ENCODE measurements at places on chromosomes 3 and 15. TPM values are rescaled to one million over a fixed set of nuclear protein-coding genes. Genes with fewer than 3 reads are reported as not detected.

DNASE1L3 gene
- not detected for total RNA-seq

PAQR5 gene
- not detected for total RNA-seq

DNA sequence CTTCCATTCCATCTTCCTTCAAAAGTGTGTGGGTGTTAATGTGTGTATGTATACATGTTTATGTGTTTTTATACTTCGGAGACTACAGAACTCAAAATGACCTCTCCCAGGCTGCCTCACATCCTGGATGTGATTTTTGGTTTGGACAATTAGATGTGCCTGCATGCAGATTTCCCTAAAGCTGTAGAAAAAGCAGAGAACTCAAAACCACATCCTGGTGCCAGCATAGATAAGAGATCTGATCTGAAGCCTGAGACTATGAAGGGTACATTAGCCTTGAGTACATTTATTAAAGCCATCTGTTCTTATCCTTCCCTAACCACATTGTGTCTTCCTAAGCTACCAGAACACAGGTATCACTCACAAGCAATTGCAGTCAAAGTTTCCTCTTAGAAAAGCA lies 319.4 kb upstream of the RASGRP1 start:
- H3K4me1 ChIP-seq, result peaks cover 10% of the 10 kb centered on the region
- no peak overlapping the region for H3K4me3 ChIP-seq
- H3K27me3 ChIP-seq, result peaks cover 15% of the 10 kb centered on the region
- H3K36me3 ChIP-seq, result no peaks in the 10 kb centered on the region
- H3K27ac ChIP-seq, result no peak overlapping the region

GPR156 gene
- not detected for total RNA-seq

GRCh38 chr3:141076797-141077571 lies 25.8 kb downstream of the SPSB4 start:
- no peak overlapping the region for H3K27ac ChIP-seq
- H3K27me3 ChIP-seq, result peaks cover 2% of the 10 kb centered on the region
- no peaks in the 10 kb centered on the region for H3K36me3 ChIP-seq
- DNase-seq, result no peak
- no peaks in the 10 kb centered on the region for H3K4me1 ChIP-seq
- no peak overlapping the region for H3K4me3 ChIP-seq

GSK3B gene
- 35.6 TPM for total RNA-seq

INKA1 gene
- 0.48 TPM for total RNA-seq

MUC20 gene
- 2.8 TPM for total RNA-seq

WDR49 gene
- not detected for total RNA-seq

DNA sequence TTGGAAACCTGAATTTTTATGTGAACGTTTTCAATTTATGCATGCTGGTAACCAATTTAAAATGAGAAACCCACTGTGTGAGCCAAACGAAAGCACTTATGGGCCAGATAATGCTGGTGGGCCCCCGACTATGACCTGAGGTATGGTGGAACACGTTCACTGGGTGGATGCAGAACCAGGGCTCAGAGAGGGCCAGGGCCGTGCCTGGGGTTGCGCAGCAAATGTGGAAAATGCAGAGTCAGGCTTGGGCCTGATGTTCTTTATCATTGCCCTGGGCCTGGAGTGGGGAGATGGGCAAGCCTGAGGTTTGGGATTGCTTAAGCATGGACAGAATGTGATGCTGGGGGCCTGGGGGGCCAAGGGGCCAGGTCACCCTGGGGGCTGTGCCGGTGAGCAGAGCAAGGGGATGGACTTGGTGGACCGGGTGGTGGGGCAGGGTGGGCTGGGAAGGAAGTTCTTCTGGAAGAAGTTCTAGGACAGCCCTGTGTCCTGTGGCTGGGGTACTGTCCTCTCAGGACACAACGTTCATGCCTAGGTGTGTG lies 17.9 kb downstream of the FBLN2 start:
- H3K4me1 ChIP-seq, result peaks cover 4% of the 10 kb centered on the region
- H3K4me3 ChIP-seq, result no peak overlapping the region
- no peaks in the 10 kb centered on the region for H3K36me3 ChIP-seq
- H3K27me3 ChIP-seq, result peaks cover 3% of the 10 kb centered on the region

- peaks cover 6% of the 10 kb centered on the region for H3K27me3 ChIP-seq
- no peaks in the 10 kb centered on the region for H3K4me1 ChIP-seq
- no peaks in the 10 kb centered on the region for H3K36me3 ChIP-seq
- no peak overlapping the region for H3K4me3 ChIP-seq
- H3K27ac ChIP-seq, result no peak overlapping the region
These were observed 9.3 kb upstream of the GOLGB1 start for GRCh38 chr3:121758727-121759450.

PSMD6 gene
- 82.1 TPM for total RNA-seq

DNA sequence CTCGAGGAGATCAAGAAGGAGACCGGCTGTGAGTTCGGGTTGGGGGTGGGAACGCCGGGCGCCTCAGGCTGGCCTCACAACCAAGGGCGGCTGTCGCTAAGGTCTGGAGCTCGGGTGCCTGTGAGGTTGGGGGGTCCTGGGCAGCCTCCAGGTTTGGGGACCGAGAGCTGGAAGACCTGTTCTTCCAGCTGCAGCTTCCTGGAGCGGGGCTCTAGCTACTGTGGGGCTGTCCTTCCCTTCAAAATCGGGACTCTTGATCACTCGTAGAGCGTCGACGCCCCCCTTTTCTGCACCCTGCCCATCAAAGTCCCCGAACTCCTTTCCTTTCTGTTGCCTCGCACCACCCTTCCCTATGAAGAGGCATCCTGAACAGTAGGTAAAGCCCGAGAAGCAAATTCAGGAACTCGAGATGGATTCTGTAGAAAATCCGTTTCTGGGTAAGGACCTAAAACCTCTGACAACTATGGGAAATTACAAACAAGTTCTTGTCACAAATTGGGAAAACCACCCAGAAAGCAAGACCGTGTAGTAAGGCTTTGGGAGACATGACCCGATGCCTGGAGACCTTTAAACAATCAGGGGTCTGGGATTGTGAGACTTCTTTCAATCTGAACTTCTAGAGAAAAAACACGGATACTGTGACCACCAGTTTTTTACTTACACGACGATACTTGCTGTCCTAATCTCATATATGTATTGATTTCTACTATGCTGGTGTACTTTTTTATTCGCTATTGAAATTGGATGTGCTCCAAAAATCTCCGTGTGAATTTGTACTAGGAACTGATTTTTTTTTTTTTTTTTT lies 556 bp downstream of the CHP1 start:
- peak overlapping the region; percentile 72 for H3K27ac ChIP-seq
- H3K4me1 ChIP-seq, result peaks cover 31% of the 10 kb centered on the region

DNA sequence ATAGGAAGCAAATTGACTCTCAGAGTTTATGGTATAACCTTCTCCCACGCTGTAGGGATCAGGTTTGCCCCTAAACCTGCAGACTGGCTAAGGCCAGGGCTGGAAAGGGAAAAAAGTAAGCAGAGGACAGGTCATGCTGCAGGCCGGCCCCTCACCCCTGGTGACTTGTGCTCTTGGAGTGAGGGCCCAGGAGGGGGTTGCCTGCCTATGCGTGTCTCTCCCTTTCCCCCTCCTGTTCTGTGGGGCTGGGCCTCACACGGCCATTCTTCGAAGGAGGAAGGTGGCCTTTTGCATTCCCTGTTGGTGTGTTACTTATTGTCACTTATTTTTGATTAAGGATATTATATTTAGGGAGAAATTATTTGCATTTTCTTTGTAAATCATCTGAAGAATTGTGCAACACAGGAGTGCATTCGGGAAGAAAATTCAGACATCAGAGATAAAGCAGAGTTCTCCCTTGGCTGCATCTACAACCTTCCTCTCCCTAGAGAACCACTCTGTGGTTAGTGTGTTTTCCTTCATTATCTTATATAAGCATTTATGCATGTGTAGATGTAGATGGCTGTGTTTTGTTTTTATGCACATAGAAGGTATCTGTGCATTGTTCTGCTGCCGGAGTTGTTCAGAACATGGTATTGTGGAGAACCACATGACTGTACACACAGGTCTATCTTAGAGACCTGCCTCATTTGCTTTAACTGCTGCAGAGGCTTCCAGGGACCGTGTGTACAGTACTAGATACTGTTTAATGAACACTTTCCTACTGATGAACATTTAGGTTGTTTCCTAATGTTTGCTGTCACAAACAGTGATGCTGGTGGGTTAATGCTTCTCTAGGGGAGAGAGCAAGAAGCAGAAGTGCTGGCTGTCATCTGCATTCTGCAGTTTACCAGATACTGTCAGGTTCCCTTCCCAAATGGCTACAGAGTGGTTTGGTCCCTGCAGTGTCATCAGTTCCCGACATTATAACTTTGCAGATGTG lies 133.5 kb downstream of the APBA2 start:
- no peak overlapping the region for H3K4me3 ChIP-seq
- no peak overlapping the region for H3K27ac ChIP-seq
- no peak for DNase-seq
- H3K4me1 ChIP-seq, result no peaks in the 10 kb centered on the region

PLCB2 gene
- 140 TPM for total RNA-seq

DNA sequence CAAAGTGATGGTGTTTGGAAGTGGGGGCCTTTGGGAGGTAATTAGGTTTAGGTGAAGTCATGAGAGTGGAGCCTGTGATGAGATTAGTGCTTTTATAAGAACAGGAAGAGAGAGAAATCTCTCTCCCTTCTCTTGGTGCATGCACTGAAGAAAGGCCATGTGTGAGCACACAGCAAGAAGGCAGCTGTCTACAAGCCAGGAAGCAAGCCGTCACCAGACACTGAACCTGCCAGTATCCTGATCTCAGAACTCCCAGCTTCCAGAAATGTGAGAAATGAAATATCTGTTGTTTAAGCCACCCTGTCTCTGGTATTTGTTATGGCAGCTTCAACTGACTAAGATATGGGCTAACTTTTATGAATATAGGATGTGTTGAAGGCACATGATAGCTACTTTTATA lies 72.6 kb downstream of the REC114 start:
- H3K36me3 ChIP-seq, result no peaks in the 10 kb centered on the region
- DNase-seq, result no peak
- H3K4me1 ChIP-seq, result peaks cover 20% of the 10 kb centered on the region
- no peaks in the 10 kb centered on the region for H3K27me3 ChIP-seq

DNA sequence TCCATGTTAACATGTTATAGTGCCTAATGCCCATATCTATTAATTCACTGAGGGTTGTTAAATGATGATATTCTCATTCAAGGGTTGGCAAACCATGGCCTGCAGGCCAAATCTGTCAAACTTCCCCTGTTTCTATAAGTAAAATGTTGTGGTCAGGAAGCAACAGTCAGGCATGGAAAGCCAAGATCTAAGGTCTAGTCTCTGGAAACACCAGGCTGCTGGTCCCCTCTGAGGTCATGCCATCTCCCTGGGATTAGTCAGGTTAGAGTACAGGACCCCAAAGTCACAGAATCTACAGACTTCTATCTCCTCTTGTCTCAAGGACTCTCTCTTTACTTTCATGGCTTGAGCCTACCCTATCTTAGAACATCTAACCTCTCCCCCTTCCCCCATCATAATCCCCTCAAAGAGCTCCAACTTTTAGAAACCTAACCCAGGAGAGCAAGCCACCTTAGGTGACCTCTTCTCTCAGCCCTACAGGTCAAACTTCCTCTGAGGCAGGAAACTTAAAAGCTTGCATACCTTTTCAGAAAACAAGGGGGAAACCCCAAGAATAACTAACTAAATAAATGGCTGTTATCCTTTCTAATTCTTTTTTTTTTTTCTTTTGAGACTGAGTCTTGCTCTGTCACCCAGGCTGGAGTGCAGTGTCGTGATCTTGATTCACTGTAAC lies 15.3 kb upstream of the HERC1 start:
- no peaks in the 10 kb centered on the region for H3K36me3 ChIP-seq
- no peak overlapping the region for H3K27ac ChIP-seq
- DNase-seq, result no peak
- H3K27me3 ChIP-seq, result no peaks in the 10 kb centered on the region
- peaks cover 7% of the 10 kb centered on the region for H3K4me1 ChIP-seq

DNA sequence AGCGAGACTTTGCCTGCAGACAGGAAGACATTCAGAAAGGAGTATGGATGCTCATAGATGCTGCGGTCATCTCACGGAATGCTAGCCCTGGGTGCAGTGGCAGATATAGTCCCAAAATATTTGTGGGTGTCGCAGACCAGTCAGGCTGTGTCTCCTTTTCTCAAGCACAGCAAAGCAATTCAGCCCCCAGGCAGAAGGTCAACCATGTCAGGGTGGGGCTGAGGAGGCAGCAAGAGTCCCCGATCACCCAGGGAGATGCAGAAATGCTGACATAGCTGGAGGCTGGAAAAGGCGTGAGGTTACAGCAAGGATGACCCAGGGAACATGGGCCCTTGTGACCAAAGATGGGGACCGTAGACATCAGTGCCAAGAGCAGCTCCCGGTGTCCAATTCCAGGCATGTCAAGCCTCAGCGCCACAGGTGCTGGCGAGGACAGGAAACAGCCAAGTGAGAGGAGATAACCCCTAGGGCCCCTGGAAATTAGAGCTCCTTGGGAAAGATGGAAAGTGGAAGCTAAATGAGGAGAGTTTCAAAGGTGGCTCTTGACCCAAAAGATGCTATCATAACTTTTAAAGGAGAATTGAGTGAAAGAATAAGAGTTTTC lies 81.2 kb upstream of the ABHD17C start:
- no peak overlapping the region for H3K27ac ChIP-seq
- no peak for DNase-seq
- H3K27me3 ChIP-seq, result peaks cover 22% of the 10 kb centered on the region

- H3K27ac ChIP-seq, result no peak overlapping the region
- no peaks in the 10 kb centered on the region for H3K27me3 ChIP-seq
These were observed 583.9 kb downstream of the NTRK3 start for GRCh38 chr15:87672309-87673288.

GRCh38 chr3:189827108-189827507 lies 195.9 kb downstream of the TP63 start:
- no peaks in the 10 kb centered on the region for H3K4me1 ChIP-seq
- H3K27me3 ChIP-seq, result peaks cover 4% of the 10 kb centered on the region
- no peak for DNase-seq

DNA sequence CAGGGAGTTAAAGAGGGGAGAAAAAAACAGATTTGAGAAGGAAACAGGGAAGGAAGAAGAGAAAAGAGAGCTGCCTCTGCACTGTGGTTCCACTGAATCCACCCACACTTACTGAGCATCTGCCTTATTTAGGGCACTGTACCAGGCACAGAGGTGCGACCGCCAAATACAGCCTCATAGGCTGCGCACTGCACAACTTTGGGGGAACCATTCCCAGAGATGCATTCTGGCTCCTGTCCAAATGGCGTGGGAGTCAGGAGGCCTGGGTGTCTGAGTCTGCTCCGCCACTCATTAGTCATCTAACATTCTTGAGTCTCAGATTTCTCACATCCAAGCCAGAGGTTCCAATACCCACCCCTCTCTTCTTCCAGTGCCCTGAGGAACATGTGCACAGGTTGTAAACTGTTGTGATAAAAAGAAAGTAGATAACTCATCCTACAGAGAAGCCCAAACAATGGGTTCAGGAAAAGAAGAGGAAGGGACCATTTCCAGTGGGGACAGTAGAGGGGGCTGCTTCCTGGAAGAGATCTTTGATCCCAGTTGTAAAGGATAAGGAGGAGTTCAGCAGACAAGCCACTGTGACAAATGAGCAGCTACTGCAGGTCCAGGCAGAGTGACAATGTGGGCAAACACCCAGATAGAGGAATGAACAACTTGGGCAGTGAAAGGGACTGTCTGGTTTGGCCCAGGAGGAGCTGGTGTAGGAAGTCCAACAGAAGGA lies 254.6 kb downstream of the UACA start:
- H3K4me1 ChIP-seq, result peaks cover 59% of the 10 kb centered on the region
- H3K27ac ChIP-seq, result peak overlapping the region; percentile 34
- no peak overlapping the region for H3K4me3 ChIP-seq
- H3K27me3 ChIP-seq, result peaks cover 46% of the 10 kb centered on the region
- DNase-seq, result no peak
